ENCODE measurements at places on chromosomes 4 and X.
A peak's percentile ranks its signal among the peaks of the same experiment; 100 is the strongest.

DNA sequence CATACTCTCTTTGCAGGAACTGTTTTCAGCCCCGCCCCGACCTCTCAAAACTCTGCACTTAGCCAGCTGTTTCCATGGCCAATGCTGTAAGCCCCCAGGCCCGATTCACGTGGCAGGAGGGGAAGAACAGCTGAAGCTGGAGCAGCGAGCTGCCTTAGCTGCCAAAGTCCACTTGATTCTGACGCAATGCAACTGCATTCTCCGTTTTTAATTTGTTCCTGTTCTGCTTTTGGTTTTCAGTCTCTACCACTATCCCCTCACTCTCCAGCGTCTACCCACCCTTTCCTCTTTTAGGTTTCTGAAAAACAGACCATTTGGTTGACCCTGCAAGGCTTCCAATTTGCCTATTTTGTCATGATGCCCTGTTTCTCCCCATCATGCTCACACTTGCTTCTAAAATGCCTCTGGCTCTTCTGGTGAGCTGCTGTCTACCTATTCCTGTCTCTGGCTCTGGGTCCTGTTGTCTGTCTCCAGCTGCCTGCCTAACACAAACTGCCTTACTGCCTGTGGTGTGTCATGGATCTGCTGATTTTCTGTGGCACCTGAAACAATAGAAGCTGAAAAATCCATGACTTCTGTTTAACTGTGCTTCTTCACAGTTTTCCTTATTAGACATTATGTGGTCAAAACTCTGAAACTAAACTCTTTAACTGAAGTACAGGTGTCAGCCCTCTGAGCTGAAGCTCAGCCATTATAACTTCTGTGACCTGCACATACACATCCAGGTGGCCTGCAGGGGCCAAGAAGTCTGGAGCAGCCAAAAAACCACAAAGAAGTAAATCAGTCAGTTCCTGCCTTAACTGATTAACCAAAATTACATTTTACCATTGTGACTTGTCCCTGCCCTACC, 160.5 kb upstream of the AGTR2 start:
- DNase-seq = peak; percentile 79

- DNase-seq = no peak
These were observed 120.4 kb upstream of the SLC34A2 start for GRCh38 chr4:25535278-25535677.

DNA sequence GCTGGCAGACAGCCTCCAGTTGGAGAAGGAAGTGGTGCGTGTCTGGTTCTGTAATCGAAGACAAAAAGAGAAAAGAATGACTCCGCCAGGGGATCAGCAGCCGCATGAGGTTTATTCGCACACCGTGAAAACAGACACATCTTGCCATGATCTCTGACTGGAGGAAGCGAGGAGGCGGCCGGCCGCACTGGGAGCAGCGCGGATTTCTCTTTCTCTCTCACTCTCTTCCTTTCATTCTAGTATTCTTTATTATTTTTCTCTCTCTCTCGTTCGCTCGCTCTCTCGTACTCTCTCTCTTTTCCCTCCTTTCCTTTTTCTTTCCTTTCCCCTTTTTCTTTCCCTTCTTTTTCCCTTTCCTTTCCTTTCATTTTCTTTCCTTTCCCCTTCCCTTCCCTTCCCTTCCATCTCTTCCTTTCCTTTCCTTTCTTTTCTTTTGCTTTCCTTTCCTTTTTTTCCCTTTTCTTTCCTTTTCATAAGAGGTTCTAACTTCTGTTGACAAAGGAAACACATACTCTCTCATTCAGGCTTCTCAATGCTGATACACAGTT, 1.2 kb downstream of the POU3F4 start:
- DNase-seq = no peak

- no peak for DNase-seq
These were observed 32.9 kb downstream of the SLC39A8 start for GRCh38 chr4:102312417-102312816.

GRCh38 chr4:87120411-87121162, 99.8 kb downstream of the KLHL8 start:
- no peak for DNase-seq

GRCh38 chrX:75074475-75074874, 81.6 kb downstream of the ABCB7 start:
- no peak for DNase-seq

- DNase-seq = peak; percentile 11
These were observed 103.4 kb upstream of the PAK3 start for GRCh38 chrX:110992611-110993010.

DNA sequence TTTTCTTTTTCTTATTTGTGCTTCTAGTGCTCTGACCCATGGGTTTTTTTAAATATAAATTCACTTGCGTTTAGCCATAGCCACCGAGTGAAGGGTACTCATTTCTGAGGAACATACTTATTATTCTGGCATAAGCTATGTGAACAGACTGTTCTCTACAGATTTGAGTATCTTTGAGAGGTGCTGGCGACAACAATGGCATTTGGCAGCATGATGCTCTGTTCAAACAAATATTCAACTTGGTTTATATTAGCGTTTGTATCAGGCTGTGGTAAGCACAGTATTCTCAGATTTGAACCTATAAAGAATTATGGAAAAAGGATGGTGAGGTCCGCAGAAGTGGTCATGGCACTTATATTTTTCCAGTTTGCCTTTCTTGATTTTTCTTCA, 108.7 kb upstream of the LIMCH1 start:
- no peak for DNase-seq

DNA sequence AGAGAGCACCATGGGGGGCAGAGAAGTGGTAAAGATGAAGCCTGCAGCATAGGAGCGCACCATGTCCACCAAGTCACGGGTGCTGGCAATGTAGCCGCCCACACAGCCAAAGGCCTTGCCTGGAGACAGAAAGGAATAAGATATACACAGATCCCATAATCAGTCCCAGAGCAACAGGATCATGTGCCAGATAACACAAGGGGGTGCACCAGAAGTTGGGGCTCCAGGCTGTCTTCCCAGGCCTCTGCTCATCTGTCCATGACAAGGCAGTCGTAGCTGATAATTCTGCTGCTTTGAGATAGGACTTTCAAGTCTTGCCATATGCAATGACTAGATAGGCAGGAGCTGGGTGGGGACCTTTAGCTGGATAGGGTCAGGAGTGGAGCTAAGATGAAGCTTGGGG, 14.7 kb downstream of the APEX2 start:
- DNase-seq = no peak

- DNase-seq = no peak
These were observed 5.3 kb upstream of the ARAP2 start for GRCh38 chr4:36249610-36250009.

DNA sequence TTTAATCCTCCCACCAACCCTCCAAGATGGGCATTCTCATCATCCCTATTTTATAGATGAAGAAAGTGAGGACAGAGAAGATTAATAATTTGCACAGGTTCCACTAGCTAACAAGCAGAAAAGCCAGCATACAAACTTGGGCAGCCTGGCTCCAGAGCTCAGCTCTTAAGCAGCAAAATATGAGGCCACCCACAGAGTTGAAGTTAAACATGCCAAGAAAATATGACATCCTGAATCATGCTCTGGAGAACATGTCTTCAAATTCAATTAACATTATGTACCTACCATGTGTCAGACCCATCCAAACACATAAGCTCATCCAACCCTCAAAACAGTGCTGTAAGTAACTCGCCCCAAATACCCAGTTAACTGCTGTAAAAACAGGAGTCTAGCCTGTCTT, 33.9 kb downstream of the USP46 start:
- DNase-seq = no peak

- DNase-seq = no peak
These were observed 19.8 kb upstream of the GBA3 start for GRCh38 chr4:22672944-22673343.

DNA sequence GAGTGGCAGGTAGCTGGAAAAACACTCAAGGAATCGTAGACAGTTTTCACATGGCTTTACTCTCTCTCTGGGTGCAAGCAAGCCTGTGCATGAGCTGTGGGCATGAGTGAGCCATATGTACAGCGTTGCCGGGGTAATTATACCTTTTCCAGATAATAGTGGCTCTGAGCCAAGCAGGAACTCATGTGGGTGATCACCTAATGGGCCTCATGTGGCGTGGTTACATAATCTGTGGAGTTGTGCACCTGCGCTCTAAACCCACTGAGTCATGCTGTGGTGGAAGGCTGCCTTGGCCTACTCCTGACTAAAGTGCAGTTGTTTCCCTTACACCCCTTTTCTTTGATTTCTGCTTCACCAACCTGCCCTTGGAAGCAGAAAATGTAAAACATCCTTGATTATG, 1564.5 kb upstream of the PCDH10 start:
- no peak for DNase-seq

DNA sequence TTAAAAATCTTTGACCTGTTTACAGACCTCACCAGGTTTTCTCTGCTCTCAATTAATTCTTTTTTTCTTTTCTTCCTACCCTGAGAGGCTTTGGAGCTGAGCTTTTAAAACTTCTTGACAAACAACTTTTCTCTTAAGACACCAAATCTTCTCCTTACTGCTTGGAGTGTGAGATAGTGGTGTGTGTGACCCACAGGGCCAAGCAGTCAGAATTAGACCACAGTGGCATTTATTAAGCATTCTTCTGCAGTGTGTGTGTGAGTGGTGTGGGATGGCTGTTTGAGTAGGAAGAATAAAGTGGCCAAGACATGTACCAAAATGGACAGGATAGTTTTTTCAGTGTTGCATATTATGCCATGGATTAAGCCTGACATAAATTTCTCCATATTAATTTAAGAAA, 665.1 kb downstream of the RAPGEF2 start:
- DNase-seq = no peak

- DNase-seq = no peak
These were observed 233.9 kb downstream of the ARAP2 start for GRCh38 chr4:36010397-36010929.

DNA sequence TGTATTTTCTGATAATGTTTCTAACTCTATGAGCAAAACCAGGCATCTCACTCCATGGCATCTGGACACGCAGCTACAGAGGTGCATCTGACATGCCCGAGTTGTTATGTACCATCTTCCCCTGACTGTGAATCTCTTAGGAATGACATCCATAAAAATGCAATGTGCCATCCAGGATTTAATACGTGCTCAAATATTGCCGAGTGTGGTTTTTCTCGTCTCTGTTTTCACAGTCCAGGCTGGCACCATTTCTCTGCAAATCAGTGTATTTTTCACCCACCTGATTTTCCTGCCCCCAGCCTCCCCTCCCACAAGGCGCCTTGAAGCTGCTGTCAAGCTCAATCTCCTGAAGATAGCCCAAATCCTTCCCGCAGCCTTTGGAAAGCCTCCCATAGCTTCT, 154.6 kb downstream of the DHRSX start:
- DNase-seq = no peak

GRCh38 chr4:15018361-15018760, 16.1 kb downstream of the CPEB2 start:
- no peak for DNase-seq

- no peak for DNase-seq
These were observed 59.1 kb downstream of the FREM3 start for GRCh38 chr4:143641361-143641760.

DNA sequence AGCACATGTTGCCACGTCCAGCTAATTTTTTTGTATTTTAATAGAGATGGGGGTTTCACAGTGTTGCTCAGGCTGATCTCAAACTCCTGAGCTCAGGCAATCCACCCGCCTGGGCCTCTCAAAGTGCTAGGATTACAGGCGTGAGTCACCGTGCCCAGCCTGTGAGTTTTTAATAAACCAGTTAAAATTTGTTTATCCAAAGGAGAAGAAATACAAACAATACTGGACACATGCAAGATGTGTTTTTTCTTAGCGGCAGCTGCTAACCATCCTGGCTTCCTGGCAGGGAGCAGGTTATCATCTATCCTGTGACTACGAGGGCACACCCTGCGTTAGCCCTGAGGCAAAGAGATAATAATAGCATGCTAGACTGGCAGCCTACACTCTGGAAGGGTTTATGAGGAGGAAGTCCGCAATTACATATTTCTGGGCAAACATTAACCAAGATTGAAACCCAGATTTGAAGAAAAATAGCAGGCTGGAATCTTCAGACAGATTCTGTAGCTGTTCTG, 191.4 kb downstream of the SPRY1 start:
- no peak for DNase-seq
